ENCODE measurements at places on chromosomes 4 and X.

DNA sequence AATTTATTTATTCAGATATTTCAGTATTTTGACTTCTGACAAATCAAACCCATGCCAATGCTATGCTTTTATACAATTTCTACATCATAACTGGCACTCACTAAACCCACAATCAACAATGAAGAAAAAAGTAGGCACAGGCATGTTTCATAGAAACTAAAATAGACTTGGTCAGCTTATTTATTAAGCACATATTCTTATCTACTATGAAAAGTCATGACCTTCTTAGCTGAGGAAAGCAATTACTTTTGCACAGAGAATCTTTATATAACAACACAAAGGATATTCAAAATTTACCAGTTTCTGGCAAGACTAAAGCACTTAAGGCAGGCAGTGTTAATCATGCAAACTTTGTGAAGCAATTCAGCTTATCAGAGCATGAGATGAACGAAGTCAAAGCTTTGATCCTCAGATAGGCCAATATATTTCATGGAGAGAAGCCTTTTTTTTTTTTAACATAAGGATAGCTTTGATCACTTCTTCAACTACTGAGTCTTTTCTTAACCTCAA, 490.6 kb downstream of the INPP4B start:
- no peak for DNase-seq

DNA sequence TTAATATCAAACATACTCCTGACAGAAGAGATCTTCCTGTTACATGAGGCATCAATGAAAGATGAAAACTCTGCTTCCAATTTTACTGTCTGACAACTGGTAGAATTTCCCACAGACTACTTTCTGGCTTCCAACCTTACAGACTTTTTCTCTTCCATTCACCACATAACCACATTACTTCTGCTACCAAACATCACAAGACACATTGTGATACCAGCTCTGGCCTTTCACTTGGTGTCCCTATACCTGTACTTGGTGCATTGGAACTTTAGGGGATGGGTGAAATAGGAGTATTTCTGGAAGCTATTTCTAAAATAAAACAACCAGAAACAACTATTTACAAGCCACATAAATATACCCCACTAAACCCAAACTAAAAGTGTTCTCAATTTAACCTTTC, 20.5 kb downstream of the AMTN start:
- DNase-seq: no peak

GRCh38 chr4:26126994-26127393, 193.8 kb upstream of the RBPJ start:
- DNase-seq: no peak

- DNase-seq: no peak
These were observed 36.2 kb upstream of the UGDH start for GRCh38 chr4:39563346-39563847.

GRCh38 chr4:182536221-182536811, 293.1 kb downstream of the TENM3 start:
- DNase-seq: no peak

DNA sequence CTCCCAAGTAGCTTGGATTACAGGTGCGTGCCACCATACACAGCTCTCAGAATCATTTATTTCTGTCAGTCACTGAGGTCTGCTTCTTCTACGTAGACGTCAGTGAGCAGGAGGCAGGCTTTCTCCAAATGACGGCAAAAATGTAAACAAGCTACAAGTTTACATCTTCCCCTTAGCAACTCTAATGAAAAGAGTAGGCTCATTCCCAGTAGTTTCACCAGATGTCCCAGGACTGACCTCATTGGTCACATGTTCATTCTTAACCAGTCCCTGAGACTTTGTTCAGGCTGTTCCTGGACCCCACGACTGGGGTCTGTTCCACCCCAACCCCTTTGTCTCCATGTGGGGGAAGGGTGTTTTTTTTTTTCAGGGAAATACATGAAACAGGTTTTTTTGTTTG, 67.1 kb downstream of the TENM3 start:
- DNase-seq: no peak

- DNase-seq: no peak
These were observed 76.0 kb downstream of the AFF2 start for GRCh38 chrX:148576396-148576795.

GRCh38 chrX:20442597-20442996, 175.9 kb upstream of the RPS6KA3 start:
- DNase-seq: peak; percentile 81

- no peak for DNase-seq
These were observed at the start of gene F8 for GRCh38 chrX:155022585-155022984. Gene F8, minus strand, starts transcription at chrX:155022723. Its CDS starts 171 bp downstream, at chrX:155022552.

DNA sequence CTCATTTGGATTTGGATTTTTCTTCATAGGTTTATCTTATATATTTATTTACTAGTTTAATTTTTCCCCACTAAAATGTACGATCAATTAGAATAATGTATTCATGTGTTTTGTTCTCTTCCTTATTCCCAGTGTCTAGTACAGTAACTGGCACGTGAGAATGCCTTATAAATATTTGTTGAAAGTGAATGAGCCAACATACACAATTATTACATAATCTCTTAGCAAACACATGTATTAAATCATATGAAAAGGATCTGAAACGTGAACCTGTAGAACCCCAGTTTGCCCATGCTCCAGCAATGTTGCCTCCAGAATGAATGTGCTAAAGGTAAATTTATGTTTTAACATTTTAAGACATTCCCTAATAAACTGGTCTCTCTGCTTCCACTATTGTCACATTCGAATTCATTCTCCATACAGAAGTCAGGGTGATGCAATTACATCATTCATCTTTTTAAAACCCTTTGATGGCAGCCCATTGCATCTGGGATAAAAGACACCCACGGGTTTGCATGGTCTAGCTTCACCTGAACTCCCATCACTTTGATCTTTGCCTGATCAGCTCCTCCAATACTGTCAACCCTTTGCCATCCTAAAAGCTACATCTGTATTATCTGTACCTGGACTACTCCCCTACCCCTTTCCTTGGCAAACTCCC, 30.7 kb upstream of the AREG start:
- no peak for DNase-seq

- DNase-seq: no peak
These were observed 752.9 kb upstream of the CT83 start for GRCh38 chrX:117215683-117216082.

- no peak for DNase-seq
These were observed 74.9 kb downstream of the MTMR1 start for GRCh38 chrX:150768132-150768485.

- no peak for DNase-seq
These were observed 1544.6 kb downstream of the C4orf33 start for GRCh38 chr4:130640592-130640991.

- DNase-seq: no peak
These were observed 31.7 kb downstream of the TXK start for GRCh38 chr4:48102303-48102702.

DNA sequence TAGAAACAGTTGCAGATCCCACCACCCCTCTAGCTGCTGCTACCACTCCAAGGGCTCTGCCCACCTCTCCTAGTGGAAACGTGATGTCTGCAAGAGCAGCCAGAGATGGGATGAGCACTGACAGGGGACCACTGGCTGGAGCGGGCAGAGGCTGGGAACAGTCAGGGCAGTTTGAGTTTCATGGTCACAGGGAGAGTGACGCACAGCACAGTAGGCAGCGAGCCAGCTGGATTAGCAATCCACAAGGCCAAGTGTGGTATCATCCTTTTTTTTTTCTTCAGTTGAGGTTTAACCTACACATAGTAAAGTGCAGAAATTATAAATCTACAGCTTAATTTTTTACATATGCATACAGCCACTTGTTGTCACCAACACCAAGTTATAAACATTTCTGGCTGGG, 6.4 kb upstream of the SCML2 start:
- no peak for DNase-seq

DNA sequence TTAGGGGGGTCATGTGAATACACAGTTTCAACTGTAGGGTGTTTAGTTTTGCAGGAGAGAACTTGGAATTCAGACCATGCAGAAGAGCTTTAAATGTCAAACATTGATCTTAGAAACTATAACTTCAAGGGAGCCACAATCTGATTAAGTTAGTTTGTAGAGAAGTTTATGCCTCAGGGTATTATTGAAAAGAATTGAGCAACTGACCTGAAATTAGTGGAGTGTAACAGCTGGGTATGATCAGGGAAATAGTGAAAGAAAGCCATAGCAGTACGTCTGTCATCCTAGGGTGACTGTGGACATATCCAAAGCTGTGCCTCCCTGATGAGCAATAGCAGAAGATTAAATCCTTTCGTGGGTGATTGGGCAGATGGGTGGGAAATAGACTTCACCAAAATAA, 63.8 kb downstream of the FAM47B start:
- DNase-seq: no peak

GRCh38 chrX:34559325-34559724, 97.8 kb downstream of the TMEM47 start:
- DNase-seq: no peak

DNA sequence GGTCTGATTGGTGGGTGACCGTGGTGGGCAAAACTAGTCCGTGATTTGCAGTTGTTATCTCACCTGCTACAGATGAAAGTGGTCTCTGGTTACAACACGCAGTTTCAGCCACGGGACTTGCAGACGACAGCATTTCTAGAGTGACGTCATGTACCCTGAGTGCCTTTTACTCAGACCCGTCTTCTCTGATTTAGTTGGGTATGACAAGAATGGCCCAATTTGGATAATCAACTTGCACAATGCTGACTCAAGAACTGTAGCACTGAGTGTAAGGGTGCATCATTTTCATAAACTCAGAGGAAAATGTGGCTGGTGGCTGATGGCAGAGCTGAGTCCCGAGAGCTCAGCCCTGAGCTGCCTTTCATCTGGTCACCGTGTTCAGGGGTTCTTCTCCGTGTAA, 281.4 kb upstream of the FRG1 start:
- DNase-seq: no peak

GRCh38 chrX:77966361-77966760, 3.1 kb downstream of the PGAM4 start:
- no peak for DNase-seq

DNA sequence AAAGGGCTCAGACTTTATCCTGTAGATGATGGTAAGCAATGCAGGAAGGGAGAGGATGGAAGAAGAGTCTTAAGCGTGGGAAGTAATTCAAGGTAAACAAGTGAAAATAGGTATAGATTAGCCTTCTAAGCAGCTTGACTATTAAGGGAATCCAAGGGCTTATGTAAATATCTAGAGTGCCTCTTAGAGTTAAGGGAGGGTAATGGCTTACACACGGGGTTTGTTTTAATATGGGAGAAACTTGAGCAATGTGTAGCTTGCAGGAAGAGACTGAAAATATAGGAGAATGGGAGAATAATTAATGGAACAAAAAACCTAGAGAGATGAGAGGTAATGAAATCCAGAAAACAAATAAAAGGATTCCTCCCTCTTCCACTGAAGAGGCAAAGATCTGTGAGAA, 12.8 kb upstream of the SAP30 start:
- DNase-seq: no peak

DNA sequence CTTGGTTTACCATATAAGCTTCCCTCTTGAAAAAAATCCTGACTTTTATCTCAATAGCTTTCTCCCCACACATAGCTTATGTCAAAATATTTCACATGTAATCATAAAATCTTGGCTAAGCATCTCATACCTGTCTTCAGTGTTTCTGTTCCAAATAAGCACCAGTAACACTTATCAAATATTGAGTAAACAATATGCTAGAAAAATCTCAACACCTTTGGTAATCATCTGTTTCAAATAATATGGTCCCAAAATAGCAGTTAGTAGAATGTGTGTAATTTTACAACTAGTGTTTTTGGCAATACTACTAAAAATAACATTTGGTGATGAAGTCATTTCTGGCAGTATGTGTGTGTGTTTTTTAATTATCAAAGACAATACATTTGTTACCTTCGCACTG, 2138.2 kb downstream of the PCDH7 start:
- DNase-seq: no peak

DNA sequence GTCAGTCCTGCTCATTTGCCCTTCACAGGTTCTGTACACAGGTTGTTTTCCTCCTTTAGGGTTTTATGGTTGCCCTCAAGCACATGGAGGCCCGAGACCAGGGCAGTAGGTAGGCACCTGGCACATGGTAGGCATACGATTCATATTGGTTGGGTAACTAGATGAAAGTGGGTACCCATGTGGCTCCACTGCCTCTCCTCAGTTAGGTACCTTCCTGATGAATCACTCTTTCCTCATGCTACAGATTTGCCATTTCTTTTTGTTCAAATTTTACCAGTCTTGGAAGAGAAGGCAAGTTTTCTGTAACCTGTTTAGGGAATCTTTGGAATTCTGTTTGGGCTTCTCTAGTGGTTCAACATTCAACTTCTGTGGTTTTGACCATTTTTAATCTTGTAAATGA, 121.3 kb downstream of the FHIP1A start:
- no peak for DNase-seq

DNA sequence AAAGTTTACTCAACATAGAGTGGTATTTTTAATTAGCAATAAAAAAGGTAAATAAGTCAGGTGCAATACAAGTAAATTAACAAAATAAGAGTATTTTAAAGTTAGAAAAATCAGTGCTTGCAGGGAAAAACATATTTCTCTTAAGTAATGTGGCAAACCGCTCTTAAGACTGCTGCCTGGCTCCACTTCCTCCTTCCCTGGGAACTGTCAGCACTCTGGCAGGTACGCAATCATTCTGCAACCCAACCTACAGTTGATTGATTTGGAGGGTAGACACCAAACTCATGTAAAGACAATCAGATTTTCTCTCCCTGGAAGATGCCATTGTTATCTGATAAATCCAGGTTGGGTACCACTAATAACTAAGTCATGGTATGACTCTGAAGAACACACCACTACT, 63.9 kb downstream of the PPP3CA start:
- no peak for DNase-seq

DNA sequence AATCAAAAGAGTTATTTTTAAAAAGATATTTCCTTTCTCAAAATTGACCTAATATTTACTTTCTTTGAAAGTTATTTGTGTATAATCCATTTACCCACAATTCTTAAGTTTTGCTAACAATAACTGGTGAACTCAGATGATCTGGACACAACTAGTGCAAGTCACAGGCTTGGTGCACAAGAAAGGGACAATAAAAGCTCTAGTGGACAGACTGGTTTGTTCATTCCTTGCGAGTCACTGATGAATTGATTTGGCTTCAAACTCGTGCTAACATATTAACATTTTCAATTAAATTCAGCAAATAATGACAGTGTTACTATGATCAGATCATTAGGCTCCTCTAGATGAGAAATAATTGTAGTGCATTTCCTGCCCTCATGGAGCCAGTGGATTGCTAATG, 169.2 kb downstream of the BMPR1B start:
- DNase-seq: no peak

DNA sequence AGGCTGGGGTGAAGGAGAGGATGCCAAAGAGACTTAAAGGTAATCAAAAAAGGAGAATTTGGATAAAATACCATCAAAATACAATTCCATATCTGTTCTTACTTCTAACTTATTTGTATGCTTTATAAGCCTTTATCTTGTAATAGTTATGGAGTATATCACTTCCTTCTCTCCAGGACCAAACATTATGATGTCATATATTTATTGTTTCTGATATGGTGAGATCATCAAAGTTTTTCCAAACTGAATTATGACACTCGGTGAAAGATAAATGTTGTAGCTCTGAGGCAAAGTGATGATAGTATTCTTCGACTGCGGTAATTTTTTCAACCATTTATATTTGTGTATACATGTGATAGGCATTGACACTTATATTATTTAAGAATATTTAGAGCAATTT, 619.3 kb upstream of the TECRL start:
- no peak for DNase-seq

All from activated naive CD4-positive, alpha-beta T cell treated with Interleukin-2 at 50 U/mL for 16 hours (primary cell).